NCI-H1417 treated with DMSO at 0.1 percent for 48 hours (cell line): ENCODE measurements at places on chromosomes 2 and 18.

GRCh38 chr2:42979870-42980763 lies 187.7 kb upstream of the HAAO start:
- no peak for DNase-seq

- no peak for DNase-seq
Measured at GRCh38 chr2:109120166-109120565, 8.8 kb upstream of the SH3RF3 start.

DNA sequence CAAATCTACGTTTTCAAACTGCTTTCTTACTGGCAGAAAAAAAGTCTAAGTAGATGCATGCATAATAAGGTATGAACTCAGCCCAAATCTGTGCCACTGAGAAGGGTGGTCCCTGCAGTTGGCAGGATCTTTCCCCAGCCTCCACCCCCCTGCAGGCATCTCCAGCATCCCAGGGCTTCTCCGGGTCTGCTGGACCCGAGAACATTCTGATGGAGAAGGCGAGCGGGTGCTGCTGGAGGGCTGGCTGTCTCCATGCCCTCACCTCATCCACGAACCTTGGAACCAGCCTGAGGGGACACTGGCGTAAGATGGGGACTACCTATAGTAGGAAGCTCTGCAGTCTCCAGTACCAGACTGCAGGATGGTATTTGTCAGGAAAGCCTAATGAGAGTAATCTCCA lies 198.9 kb downstream of the HDAC4 start:
- DNase-seq, result no peak

GRCh38 chr2:240670950-240671349 lies 11.7 kb downstream of the AQP12B start:
- no peak for DNase-seq

GRCh38 chr2:236715491-236715961 lies 145.9 kb downstream of the ACKR3 start:
- no peak for DNase-seq

- DNase-seq, result no peak
Measured at GRCh38 chr2:163467251-163467630, 268.6 kb downstream of the FIGN start.

DNA sequence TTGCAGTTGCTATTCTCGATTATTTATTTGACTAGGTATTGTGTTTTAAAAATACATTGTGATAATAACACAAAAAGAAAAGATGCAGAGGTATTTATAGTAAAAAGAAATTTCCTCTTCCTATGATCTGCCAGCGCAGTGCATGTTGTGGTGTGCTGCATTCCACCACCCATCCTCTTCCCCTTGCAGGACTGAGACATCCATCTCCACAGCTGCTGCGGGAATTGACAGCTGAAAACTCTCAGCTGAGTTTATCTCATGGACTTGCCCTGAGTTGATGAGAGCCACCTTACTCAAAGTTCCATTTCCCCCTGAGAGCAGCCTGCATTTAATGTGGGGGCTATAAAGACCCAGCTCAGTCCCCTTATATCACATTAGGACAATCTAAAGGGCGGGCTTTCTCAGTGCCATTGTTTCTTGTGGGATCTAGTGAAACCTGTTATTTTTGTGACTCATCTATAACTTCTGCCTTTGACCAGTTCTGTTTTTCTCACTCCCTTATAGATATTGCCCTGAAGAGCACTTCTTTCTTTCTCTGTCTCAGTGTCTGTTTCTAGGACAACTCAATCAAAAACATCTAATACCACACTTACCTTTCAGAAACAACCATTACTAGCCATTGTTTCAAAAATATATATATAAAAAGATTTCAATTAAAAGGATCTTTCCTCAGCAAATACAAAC lies 698.5 kb downstream of the NR4A2 start:
- DNase-seq, result no peak

DNA sequence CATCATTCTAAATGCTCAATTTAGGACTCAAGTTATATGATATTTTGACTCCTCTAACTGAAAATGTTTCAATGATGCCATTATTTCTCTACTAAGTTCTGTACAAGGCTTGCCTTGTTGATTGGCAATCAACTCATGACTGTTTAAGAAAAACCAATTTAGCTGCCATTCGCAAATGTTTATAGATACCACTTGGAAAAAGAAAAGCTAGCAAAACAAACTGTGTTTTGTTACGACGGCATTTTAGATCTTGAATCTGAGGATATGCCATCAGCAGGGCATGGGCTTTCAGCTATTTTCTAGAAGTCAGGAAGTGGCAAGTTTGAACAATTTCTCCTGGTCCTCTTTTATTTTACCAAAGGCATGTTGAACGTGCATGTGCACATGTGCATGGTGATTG lies 65.3 kb downstream of the MREG start:
- DNase-seq, result no peak

- no peak for DNase-seq
Measured at GRCh38 chr2:65353046-65353445, 79.4 kb downstream of the SPRED2 start.

GRCh38 chr2:191607096-191607495 lies 70.8 kb upstream of the NABP1 start:
- DNase-seq, result no peak

GRCh38 chr2:23289671-23290070 lies 95.3 kb upstream of the KLHL29 start:
- DNase-seq, result no peak

- no peak for DNase-seq
Measured at GRCh38 chr2:217353591-217353990, 493.7 kb upstream of the TNP1 start.

DNA sequence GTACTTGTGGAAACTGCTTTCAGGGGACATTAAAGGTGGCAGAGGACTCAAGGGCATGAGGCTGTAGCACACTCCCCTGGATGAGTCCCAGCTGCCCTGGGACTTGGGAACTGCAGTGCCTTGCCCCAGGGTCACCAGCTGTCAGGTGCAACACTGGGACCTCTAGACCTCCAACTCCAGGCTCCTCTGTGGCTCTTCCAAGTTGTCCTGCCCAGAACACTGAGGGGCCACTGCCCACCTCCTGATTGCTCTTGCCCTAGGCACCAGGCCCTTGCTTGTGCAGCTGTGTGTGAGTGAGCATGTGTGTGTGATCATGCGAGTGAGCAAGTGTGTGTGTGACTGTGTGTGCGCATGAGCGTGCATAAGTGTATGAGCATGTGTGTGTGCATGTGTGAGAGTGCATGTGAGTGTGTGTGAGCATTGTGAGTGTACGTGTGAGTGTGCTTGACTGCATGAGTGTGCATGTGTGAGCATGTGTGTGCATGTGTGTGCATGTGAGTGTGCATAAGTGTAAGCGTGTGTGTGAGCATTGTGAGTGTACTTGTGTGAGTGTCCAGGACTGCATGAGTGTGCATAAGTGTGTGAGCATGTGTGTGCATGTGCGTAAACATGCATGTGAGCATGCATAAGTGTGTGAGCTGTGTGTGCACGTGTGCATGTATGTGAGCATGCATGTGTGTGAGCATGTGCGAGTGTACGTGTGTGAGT lies 301.5 kb downstream of the NDUFA10 start:
- no peak for DNase-seq

DNA sequence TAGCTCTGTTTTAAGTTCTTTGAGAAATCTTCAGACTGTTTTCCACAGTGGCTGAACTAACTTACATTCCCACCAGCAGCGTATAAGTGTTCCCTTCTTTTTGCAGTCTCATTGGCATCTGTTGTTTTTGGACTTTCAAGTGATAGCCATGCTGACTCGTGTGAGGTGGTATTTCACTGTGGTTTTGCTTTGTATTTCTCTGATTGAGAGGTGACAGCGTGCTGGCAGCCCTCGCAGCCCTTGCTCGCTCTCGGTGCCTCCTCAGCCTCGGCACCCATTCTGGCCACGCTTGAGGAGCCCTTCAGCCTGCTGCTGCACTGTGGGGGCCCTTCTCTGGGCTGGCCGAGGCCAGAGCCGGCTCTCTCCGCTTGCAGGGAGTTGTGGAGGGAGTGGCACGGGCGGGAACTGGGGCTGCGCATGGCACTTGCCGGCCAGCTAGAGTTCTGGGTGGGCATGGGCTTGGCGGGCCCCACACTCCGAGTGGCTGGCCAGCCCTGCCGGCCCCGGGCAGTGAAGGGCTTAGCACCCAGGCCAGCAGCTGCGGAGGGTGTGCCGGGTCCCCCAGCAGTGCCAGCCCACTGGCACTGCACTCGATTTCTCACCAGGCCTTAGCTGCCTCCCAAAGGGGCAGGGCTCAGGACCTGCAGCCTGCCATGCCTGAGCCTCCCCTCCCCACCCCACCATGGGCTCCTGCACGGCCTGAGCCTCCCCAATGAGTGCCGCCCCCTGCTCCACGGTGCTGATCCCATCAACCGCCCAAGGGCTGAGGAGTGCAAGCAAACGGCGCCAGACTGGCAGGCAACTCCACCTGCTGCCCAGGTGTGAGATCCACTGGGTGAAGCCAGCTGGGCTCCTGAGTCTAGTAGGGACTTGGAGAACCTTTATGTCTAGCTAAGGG lies 151.8 kb downstream of the IRS1 start:
- DNase-seq, result no peak

DNA sequence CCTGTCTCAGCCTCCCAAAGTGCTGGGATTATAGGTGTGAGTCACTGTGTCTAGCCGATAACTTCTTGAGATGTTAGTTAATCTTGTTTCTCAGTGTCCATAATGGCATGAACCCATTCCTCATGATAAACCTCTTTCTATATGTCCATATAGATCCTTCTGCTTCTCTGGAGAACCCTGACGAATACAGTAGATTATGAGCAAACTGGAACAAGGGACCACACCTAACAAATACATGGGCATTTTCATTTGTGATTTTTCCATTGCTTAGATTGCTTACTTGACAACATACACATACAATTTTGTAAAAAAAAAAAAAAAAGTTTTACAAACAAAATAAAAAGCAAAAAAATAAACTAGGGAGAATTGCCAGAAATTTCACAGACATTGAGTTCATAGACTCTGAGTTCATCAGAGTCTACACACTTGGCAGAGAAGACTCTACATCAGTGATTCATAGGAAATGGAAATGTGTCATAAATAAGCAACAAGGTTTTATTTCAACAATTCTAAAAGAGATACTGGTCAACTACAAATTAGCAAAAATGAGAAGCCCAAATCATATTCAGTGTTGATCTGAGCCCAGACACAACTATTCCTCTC lies 96.7 kb downstream of the GALR1 start:
- no peak for DNase-seq

GRCh38 chr2:8324164-8324856 lies 357.5 kb upstream of the ID2 start:
- peak; percentile 24 for DNase-seq

DNA sequence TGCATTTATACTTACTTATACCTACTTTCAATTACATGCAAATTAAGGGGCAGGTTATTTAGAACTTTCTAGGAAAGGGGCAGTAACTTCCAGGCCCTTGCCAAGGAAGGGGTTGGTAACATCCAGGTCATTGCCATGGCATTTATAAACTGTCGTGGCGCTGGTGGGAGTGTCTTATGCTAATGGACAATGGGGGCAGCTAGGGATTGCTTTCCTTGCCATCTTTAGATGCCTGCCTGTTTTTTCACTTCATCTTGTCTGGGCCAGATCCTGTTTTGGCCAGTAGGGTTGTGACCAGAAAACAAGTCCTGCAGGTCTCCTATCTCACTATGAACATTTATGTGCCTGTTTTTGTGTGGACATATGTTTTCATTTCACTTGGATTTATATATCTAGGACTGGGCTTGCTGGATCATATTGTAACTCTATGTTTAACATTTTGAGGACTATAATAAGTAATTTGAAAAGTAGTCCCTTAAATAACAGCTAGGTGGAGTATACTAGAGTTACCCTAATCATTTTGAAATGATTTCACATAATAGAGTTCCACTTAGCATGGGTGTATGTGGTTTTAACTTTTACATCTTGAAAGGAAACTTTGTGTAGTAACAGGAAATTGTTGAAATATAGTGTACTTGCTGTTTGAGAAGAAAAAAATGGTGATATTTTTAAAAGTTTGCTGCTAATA lies 56.1 kb downstream of the LCLAT1 start:
- DNase-seq, result no peak

GRCh38 chr2:236241181-236242056 lies 22.8 kb downstream of the ASB18 start:
- DNase-seq, result no peak

- no peak for DNase-seq
Measured at GRCh38 chr2:188645986-188646385, 328.2 kb upstream of the COL3A1 start.

DNA sequence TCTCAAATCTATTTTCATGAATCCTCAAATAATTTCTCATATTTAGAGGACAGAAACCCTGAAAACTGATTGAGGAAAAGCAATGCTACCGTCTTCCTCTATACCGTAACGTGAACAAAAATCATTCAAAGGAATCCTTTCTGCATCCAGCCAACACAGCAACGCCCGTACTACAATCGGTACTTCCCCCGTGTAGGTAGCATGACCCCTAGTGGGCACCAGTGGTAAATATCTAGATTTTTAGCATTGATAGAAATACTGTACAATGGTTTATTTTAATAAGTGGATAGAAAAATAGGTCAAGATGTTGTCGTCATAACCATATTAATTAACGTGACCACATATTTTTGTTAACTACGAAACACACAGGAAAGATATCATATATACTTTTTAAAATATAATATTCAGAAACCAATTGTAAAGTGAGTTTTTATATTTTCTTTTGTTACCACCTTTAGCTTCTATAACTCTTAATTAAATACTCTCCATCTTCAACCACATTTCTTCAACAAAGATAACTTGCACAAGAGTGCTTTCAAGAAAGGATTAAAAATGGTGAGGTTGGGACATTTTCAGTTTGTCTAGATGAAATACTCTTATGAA lies 194.1 kb downstream of the SS18 start:
- DNase-seq, result peak; percentile 26

DNA sequence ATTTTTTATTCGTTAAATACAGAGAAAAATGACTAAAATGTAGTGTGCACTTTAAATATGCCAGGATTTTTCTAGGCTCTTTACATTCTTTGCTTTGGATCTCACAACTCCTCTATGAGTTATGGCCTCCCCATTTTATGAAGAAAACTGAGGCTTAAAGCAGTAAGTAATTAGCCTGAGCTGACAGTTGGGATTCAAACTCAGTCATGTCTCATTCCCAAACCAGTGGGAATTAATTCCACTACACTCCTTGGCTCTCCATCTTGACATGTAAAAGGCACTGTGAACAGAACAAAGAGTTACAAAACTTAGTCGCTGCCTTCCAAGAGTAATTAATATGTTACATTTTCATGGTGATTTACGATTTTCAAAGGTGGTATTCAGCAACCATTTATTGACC lies 351.9 kb downstream of the SATB2 start:
- no peak for DNase-seq

DNA sequence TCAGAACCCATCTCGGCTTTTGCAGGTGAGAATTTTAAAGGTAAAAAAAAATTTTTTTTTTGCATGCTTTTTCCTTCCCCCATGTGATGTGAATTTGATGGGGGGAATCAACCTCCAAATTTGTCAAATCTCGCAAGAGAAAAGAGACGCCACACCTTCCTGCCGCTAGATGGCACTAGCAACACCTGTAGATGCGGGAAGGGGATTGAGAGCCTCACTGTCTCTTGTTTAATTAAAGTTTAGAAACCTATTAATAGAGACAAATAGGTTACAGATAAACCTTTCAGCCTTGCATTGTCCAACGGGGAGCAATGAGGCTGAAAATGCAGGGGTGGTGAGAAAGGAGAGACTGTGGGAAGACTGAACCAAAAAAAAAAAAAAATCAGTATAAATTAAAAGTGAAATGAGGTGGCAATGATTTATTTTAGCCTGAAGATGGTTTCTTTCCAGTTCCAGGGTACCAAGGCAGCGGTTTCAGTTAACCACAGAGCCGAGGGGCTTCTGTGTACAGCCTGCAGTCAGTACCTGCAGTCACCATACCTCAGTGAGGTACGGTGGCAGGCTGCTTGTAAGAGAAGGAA lies 84.6 kb downstream of the NRP2 start:
- DNase-seq, result no peak

- DNase-seq, result no peak
Measured at GRCh38 chr2:236976266-236977062, 109.2 kb upstream of the COPS8 start.
